ENCODE measurements at places on chromosomes 1 and 21. TPM values are rescaled to one million over a fixed set of nuclear protein-coding genes. Genes with fewer than 3 reads are reported as not detected.

- no peak for DNase-seq
Observed at GRCh38 chr1:39643705-39644104, 4.3 kb upstream of the HEYL start.

- DNase-seq, result no peak
Observed at GRCh38 chr1:4171480-4172450, 271.7 kb upstream of the C1orf174 start.

USF1 gene
- total RNA-seq, result 55.7 TPM

GRCh38 chr1:179384027-179384426 is 18.3 kb downstream of the AXDND1 start:
- no peak for DNase-seq

DNA sequence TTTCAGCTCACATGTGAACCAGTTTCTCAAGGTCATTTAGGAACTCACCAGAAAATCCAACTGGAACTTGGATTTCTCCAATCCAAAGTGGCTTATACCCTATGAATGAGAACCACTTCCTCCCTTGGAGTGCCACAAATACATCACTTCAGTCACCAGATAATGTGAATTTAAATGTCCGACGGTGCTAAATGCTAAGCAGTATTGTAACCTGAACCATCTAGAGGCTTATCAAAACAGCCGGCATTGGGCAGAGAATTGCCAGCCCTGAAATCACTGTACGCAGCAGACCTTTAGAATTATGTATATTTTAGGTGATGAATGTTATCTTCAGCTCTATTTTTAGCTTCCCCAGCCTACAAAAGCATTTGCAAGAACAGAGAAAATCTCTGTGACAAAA is 76.8 kb upstream of the COX20 start:
- no peak for DNase-seq

GRCh38 chr1:208083016-208083714 is 161.0 kb downstream of the PLXNA2 start:
- DNase-seq, result no peak

DNA sequence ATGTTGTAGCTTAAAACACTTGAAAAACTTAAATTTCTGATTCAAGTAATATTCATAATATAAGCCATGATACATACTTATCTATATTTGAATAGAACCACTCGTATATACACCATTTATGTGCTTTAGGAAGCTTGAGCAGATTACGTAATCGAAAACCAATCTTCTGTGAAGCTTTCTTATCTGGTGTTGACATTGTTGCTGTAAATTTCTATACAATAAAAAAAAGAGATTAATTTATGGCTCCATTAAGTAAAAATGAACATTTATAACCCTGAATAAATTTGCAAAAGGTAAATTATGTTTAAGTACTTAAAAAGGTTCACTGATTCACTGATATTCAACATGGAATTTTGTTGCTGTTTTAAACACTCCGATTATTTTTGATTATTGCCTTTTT is 21.4 kb downstream of the LIN9 start:
- DNase-seq, result no peak

DNA sequence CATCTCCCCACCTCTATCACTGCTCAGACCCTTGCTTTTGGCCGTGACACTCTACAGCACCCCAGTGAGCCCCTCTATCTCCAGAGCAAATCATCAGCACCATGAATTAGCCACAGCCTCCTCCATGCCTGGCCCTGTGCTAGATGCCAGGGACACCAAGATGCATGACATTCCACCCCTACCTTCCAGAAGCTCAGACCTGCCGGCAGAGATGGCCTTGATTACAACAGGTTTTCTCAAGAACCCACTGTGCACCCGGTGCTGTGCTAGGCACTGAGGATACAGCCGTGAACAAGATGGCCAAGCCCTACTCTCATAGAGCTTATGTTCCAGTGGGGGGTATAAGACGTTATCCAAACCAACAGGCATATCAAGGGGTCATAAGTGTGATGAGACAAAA is 30.6 kb downstream of the CDK18 start:
- no peak for DNase-seq

RGSL1 gene
- not detected for total RNA-seq

OXCT2 gene
- 5.9 TPM for total RNA-seq

DNA sequence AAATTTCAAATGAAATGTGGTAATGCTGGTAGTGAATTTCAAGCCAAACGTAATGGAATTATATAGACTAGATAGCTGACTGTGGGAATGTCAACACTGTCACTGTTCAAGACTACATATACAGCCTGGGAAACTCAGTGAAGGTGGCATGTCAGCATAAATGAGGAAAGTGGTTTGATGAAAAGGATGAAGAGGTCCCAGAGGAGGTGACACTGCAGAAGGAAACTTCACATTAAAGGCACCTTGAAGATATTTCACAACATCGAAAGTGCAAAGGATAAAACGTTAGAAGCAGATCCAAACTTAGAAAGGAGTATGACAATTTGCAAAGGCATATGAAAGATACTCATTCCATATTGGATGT is 25.7 kb downstream of the MAPKAPK2 start:
- DNase-seq, result no peak

- no peak for DNase-seq
Observed at GRCh38 chr1:85576642-85577418, 3.7 kb upstream of the CCN1 start.

DNA sequence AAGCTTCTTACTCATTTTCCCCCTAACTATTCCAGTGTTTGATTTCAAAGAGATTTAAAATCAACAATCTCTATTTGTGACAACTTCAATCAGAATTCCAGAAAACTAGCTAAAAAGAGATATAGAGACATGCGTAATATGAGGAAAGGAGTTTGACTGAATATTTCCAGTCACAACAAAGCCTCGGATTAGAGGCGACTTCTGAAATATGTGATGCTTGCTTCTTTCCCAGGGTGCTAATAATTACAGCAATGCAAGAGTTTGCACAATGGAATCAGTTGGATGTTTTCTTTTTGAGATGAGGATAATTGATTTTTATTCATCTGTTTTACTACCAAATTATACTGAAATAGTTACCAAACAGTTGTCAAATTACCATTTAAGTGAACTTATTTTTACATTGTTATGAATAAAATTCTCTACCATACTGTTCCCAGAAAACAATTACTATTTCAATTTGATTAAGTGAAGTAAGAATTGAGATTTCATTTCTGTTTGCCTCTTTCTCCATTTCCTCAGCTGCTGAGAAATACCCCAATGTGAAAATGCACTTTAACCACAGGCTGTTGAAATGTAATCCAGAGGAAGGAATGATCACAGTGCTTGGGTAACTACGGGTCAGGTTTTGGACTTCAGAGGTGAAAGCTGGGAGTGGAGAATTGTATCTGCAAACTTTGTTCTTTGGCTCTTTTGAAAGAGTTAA is 28.1 kb downstream of the KMO start:
- DNase-seq, result no peak

GRCh38 chr1:151843398-151843797 is 3.8 kb upstream of the C2CD4D start:
- no peak for DNase-seq

TSPAN2 gene
- total RNA-seq, result 7.8 TPM

- no peak for DNase-seq
Observed at GRCh38 chr1:4937876-4938534, 283.6 kb downstream of the AJAP1 start.

DNA sequence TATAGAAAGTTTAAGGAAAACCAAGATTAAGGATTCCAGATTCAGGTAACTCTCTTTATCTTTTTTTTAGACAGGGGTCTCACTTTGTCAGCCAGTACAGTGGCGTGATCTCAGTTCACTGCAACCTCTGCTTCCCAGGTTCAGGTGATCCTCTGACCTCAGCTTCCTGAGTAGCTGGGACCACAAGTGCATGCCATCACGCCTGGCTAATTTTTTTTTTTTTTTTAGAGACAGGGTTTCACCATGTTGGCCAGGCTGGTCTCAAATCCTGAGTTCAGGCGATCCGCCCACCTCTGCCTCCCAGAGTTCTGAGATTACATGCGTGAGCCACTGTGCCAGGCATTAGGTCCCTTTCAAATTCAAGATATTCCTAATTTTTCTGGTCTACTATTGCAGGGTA is 15.9 kb downstream of the LZIC start:
- no peak for DNase-seq

- DNase-seq, result peak; percentile 61
Observed at GRCh38 chr1:32464716-32465577, at the start of gene ZBTB8B. Gene ZBTB8B (plus strand): TSS chr1:32465072. CDS start chr1:32470625, 5,553 bp downstream.

CFHR2 gene
- total RNA-seq, result not detected

- DNase-seq, result no peak
Observed at GRCh38 chr1:109605381-109605780, 14.0 kb downstream of the GNAT2 start.

- no peak for DNase-seq
Observed at GRCh38 chr1:17365293-17365692, 6.7 kb upstream of the PADI6 start.

DNA sequence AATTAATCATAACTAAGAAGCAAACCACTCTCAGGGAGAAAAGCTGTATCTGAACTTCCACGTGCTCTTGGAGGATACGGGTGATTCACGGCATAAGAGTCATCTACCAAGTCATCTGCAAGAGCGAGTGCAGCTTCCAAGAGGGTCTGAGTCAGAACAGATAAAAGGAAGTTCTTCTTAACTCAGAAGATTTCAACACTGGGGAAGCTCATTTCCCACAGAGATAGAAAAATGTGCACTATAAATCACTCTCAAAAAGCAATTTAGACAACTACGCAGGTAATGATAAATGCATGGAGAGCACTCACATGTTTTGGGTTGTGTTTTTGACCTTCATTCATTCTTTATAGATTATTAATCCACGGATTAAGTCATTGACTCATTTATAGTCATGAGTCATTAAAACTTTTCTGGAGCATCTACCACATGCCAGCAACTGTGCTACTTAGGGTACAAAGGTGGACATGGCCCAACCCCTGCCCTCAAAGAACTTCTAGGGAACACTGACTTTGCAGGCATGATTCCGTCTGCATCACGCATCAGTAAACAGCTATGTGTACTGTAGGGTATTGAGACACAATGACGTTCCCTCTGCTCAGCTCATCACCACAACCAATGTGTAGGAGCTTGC is 20.8 kb downstream of the KCNJ15 start:
- DNase-seq, result peak; percentile 99

DNA sequence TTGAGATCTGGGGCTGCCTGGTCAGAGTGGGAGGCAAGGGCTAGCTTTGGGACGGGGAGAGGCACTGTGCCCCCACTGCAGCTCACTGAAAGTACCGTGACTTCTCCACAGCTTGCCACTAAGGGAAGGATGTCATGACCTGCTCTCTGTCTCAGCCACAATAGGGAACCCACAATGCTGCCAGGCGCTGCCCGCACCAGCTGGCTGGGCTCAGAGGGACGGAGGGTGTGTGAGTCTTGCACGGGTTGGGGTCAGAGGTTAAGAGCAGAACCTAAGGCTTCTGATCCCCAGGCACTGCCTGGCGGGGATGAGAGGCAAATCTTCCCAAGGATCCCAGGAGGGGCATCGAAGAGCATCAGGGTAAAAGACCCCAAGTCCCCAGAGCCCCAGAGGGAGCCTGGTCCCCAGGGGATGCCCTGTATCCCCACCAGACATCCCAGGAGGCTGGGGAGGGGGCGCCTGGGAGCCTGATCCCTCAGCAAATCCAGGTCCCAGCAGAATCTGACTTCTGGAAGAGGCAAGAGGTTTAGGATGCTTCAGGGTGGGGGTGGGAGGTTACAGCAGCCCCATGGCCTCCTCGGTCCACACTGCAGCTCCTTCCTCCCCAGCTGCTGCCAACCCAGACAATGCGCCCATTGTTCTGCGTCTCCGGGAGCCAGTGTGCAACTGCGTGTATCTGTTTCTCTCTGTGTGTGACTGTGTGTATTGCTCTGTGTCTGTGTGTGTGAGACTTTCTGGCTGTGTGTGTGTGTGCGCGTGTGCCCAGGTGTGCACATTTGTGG is 2.0 kb upstream of the MARCKSL1 start:
- no peak for DNase-seq

C1orf115 gene
- 8.4 TPM for total RNA-seq

PGLYRP4 gene
- 0.07 TPM for total RNA-seq

DNA sequence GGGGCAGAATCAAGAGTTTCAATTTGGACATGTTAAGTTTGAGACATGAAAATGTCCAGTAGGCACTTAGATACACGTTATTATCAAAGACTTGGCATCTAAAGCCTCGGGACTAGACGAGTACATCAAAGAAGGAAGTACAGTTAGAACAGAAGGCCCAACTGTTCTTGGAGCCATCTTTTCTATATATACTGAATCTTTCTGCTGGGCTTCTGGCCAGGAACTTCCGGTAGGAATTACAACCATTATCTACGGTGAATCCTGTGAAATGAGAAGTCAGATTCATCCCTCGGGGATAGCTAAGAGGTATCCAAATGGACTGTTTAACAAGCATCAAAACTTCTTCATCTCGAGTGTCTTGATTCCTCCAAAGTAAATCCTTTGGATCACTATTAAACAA is 34.4 kb upstream of the NRDC start:
- DNase-seq, result no peak

ETS2 gene
- 40.7 TPM for total RNA-seq

- no peak for DNase-seq
Observed at GRCh38 chr1:13733711-13734110, 33.7 kb downstream of the PRDM2 start.

RIIAD1 gene
- not detected for total RNA-seq

PIGR gene
- total RNA-seq, result not detected

C1orf87 gene
- not detected for total RNA-seq

DNA sequence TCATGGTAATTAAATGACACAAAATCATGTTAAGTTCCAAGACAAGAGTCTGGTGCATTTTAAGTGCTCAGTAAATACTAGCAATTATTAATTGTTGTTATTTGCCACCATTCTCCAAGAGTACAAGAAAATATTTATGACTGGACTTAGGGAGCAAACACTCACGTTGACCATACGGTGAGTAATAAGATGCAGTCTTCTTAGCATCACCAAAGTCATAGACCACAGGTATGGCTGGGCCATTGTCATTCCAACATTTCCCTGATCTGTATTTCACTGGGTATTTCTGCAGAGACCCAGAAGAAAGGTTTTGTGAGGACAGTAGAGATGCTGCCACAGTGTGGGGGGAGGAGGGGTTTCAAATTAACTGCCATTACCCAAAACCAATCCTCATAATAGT is 4.7 kb downstream of the ITLN2 start:
- DNase-seq, result no peak

All from kidney epithelial cell (primary cell).